CD4-positive, alpha-beta T cell treated with Interferon alpha-2 for 1 hour (primary cell): ENCODE measurements at places on chromosomes 4 and X.

DNA sequence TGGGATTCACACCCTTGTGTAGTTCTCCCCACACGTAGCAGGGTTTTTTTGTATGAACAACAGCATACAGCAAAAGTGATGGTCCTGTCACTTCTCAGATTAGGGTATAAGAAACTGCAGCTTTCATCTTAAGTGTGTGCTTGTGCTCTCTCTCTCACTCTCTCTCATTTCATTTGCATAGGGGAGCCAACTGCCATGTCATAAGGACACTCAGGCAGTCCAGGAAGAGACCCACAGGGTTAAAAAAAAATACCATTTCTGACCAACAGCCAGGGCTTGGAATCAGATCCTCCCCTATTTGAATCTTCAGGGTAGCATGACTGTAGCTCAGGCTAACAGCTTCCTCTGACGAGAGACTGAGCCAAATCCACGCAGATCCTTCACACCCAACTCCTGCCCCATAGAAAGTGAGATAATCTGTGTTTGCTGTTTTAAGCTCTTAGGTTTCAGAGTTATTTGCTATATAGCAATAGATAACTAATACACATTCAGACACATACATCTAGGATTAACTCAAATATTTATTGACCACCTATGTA lies 331.2 kb downstream of the PAPSS1 start:
- no peak for DNase-seq

DNA sequence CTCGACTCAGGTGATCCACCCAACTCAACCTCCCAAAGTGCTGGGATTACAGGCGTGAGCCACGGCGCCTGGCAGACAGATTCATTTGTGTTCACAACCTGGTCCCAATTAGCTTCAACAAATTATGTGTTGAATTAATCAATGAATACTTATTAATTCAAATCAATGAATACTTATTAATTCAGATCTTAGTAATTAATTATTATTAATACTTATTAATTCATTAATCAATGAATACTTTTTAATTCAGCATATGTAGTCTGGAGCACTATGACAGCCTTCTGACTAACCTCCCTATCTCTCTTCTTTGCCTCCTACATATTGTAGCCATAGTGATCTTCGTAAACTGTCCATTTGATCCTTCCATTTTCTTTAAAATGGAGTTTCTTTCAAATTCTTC lies 56.7 kb upstream of the RBPJ start:
- no peak for DNase-seq

GRCh38 chr4:73460913-73461522 lies 20.5 kb upstream of the AFM start:
- no peak for DNase-seq

- DNase-seq, result no peak
Measured at GRCh38 chr4:151438154-151438553, 29.2 kb downstream of the FHIP1A start.

DNA sequence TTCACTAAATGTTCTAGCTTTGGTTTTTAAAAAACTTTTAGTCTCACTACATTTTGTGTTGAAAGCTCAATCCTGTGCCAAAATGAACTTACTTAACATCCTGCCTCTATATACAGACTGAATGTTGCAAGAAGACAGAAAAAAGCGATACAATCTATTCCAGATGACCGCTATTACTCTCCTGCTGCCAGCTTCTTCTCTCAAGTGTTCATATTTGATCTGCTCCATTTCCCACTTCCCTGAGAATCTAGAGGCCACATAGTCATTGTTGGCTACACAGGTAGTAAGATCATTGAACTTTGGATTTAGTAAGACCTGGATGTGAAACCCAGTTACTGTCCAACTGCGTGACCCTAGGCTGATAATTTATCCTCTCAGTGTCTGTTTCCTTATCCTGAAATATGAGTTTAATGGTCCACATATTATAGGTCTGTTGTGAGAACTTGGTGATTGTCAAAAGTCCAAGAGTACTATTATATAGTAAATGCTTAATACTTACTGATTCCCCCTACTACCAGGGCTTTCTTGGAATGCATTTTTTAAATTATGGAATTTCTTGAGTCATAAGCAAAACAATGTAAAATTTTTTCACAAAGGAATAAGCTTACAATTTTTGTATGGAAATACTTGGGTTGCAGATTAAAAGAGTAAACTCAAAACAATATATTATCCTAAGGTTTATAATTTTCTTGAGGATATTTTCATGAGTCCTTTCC lies 976.8 kb upstream of the ADGRL3 start:
- no peak for DNase-seq

DNA sequence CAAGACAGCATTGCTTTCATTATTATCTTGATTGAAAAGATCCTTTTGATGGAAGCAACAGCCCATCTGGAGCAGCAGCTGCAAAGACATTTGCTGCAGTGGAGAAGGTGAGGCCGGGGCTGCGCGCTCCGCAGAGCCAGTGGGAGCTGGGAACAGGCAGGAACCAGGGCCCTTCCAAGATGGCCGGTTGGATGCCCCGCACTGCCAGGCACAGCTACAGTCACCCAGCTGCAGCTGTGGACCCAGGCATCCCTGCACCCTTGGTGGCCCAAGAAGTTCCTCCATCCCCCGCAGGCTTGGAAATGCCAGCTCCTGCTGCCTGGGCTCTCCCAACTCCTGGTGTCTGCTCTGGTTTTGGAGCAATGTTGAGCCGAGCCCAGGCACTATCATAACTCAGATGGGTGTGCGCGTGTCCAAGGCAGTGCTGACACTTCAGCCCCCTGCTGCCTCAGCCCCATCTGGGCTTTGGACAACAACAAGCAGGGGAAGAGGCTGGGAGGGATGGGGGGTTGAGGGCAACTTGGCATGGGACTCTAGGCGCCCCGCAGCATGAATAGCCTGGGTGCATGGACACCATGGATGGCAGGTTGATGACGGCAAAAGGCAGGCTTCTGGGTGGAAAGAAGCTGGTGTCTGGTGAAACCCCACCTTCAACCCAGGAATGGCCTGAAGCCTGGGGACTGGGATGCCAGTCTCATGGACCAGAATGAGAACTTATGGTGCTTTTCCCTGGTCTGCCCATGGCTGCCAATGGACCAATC lies 371.8 kb downstream of the FSTL5 start:
- DNase-seq, result no peak

GRCh38 chr4:121551271-121551670 lies 145.5 kb downstream of the ANXA5 start:
- DNase-seq, result no peak

- no peak for DNase-seq
Measured at GRCh38 chr4:100894339-100894870, 376.6 kb upstream of the EMCN start.

DNA sequence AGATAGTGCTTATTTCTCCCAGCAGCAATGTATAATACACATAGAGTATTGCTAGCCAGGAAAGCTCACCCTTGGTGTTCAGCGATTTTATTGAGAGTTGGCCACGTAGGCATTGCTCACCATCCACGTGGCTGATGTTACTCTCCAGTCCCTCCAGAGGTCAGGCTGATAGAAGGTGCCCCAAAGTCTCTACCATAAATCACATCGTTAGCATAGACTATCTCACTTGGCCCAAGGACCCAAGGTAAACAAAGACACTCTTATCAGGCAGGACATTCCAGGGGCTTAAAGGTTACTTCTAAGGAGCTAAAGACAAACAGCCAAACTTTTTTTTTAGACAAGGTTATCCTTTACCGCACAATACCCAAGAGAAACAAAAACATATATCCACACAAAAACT lies 30.3 kb upstream of the RGN start:
- DNase-seq, result no peak

GRCh38 chr4:117796677-117797076 lies 237.6 kb upstream of the NDST3 start:
- DNase-seq, result no peak

DNA sequence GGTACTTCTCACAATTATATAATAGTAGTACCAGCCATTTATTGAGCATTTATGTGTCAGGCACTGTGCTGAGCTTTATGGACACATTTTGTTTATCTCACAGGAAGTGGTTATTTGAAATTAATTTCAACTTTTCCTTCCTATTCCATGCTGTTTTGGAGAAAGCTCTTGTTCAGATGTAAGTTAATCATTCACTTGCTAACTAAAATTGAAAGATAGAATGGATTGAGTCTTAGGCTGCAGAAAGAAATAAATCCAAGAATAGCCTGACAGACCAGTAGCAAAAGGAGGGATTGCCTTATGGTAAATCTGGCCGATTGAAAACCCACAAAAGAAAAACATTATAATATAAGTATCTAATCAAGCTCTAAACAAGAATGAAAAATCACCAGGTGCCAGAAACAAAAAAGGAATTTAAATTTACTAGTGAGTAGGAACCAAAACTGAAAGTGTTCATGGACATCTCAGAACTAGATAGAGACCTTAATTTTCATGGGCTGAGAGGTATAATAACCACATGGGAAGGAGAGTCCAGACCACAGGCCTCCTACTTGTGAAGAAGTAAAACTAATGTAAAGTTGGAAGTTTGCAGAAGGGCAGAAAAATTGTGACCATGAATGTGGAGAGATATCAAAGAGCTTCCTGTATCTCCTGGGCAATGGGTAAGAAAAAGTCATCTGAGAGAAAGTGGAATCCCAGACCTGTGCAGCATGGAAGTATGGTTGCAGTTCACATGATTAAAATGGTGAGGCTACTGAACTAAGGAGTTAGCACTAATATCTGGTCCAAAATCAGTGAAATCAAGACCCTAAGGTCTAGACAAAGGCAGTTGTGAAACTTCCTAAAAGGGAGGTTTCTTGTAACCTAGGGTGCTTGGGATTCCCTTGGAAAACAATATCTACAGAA lies 38.0 kb downstream of the RADX start:
- peak; percentile 2 for DNase-seq

DNA sequence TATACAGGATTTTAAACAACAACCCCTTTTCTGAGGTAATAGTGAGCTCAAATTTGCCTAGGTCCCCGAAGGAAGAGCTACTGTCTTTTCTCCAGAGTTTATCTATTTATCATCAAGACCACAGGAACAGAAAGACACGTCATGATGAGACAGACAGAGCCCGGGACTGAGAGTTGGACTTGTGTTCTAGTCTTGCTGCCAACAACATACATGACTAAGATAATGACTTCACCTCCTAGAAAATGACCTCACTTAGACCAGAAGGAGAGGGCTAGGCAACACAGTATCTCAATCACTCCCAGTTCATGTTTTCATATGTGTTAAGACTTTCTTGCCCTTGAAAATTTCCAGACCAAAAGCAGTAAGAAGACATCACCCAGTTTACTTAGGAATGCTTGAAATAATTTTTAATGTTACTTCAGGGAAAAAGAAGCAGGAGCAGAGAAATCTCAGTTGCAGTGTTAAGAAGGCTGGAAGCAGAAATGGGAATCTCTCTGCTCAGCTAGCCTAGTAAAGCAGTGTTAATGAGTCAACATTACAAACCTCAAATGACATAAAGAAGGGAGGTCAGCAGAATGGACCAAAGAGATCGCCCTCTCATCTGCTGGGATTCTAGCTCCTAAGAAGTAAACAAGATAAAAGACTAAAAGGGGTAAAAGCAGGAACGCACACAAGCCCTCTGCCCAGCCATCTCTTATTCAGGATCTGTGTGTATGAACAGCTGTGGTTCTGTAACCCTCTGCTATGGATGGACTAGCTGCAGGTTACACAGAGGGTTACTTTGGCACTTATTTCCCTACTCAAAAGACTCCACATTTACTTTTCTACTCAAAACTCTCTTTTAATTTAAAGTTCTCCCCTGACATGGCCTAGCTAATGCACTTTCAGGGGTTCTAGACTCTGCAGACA lies 24.8 kb downstream of the PDGFC start:
- DNase-seq, result no peak

DNA sequence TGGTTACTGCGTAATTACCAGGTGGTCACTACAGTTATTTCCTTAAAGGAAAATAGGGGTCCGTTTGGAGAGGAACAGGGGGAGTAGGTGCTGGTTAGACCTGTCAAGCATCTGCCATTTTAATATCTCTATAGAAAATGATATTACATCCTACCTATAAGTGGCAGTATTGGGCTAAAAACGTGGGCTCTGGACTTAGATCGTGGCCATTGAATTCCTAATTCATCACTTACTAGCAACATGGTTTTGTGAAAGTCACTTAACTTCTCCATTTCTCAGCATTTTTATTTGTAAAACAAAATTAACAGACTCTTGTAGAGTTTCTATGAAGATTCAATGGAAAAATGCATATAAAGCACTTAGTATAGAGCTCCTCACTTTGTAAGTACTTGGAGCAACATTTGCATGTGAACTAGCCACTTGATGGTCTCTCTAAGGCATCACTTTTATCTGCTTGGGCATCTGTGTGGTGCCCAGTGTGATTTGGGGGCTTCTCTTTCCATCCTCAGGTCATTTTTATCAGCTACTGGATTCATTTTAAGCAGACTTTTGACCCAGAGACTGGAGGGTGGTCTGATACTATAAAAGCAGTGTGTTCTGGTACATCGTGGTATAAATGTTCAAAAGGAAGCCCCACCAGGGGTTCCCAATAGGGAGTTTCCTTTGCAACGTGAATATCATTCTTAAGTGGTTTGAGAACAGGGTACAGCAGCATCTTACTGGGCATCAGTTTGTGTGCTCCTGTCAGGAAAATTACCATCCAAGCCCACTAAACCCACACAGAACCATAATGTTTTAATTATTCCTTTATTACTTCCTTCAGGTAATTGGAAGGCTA lies 42.7 kb upstream of the RASSF6 start:
- no peak for DNase-seq

- DNase-seq, result no peak
Measured at GRCh38 chr4:149031399-149031798, 589.2 kb upstream of the NR3C2 start.

DNA sequence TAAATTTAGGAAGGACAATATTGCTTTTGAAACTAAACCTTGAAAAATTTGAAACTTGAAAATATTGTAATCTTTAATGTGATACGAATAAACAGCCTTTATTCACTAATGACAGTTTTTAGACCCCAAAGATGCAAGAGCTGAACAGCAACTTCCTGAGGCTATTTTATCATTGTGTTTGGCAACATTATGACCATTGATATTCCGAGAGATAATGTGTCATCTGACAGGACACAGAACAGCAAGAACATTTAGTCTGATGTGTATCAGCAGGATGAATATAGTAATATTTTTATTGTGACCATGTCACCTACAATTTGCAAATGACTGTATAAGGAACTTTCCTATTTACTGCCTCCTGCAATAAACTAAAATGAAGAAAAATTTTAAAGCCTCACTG lies 316.0 kb downstream of the ADAM29 start:
- no peak for DNase-seq

DNA sequence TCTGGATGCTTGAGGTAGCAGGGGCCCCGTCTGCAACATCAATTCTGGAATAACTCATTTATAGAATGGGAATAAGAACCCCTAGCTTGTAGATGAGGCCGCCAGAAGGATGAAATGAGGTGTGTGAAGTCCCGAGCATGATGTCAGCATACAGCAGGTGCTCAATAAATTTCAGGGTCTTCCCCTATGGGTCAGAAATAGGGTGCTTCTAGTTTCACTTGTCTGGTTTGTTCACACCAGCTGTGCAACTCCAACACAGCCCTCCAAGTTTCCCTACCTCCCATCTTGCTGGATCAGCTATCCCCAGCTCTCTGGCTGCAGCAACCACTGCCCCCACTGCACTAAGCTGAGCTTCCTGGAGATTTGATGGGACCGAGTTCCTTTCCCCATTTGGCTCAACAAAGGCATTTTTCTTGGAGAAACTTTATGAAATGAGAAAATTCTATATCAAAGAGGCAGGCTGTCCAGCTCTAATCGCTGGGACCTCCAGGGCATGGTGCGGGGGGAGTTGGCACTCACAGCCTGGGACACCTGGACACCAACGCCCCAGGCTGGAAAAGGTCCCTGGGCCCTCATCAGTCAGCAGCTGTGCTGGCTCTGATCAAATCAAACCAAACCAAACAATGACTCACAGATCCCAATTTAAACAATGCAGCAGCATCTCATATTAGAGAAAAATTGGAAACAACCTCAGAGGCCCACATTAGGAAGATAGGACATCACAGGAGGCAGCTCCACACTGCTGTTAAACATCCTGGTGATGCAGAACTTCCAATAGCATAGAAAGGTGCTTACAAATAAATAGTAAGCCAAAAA lies 13.3 kb downstream of the SLC2A9 start:
- DNase-seq, result no peak
